ENCODE measurements at places on chromosomes 6 and 20.

DNA sequence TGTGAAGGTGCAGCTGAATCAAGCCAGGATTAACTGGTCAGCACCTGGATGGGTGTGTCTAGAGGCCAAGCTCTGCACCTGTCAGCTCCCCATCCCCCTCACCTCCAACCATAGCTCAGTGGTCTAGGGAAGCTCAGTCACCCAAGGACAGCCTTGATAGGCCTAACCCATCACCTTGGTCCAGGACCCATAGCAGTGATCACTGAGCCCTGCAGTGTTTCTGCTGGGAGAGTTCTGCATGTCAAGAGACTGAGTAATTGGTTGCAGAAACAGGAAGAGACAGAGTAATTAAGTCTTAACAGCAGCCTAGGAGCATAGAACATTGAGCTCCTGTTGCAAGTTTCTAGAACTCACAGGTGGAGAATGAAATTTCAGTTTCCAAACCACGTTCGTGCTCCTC, 18.7 kb upstream of the RALGAPB start:
- peak; percentile 70 for DNase-seq

DNA sequence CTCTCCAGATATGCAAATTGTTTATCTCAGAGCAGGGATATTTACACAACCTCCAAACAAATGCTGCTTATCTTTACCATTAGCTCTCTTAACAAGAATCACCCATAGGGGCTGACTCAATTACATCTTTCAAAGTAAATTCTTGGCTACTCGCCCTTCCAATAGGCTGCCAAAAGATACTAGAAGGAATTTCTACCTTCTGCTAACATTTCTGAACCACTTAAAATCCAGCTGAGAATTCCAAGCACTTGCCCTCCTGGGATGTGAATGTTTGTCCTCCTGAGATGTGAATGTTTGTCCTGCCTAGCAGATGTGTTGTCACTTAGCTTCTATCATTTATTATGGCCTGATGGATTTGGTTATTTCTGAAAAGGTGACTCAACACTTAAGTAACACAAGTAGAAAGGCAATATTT, 388.0 kb downstream of the GJA1 start:
- peak; percentile 27 for DNase-seq

GRCh38 chr6:3157131-3157933, at the start of gene TUBB2A:
Gene TUBB2A, minus strand, starts transcription at chr6:3157544. Its CDS starts 81 bp downstream, at chr6:3157463.
- peak; percentile 73 for DNase-seq

DNA sequence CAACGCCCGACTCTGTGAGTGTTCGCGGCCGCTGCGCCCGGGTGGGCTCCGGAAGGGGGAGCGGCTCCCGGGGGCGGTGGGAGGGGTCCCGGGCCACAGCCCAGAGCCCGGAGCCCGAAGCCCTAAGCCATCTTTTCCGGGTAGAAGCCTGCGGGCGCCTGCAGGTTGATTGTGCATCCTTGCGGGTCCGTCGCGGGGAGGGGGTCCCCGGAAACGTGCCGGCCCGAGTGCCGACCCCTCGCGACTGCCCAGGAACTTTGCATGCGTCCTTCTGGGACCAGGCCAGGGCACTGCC, 413 bp downstream of the PTPRA start:
- peak; percentile 13 for DNase-seq

DNA sequence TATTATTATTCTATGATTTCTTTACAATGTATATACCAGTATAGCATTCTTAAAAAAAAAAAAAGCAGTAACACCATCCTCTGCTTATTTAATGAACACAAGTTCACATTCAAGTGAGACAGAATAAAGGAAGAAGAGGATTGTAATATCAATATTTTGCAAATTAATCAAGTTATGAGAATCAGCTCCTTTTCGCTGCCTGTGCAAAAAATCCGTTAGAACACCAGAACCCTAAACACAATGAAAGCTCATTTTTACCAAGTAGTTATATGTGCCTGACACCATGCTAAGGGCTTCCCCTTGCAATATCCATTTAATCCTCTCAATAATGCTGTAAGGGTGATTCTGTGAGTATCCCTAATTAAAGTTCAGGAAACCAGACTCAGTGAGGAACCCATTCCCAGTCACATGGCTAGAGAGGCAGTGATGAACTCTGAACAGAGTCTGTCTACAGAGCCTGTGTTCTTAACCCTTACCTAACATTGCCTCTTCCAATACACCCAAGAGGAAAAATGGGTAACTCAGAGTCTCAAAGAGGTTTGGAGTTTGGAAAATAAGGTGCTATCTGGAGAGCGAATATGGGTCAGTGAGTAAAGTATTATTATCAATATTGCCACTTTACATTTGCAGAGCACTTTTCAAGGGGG, 66.8 kb downstream of the CDC40 start:
- no peak for DNase-seq

Measured in Caki2 (cell line).